ENCODE measurements at places on chromosomes 12 and 14.

GRCh38 chr12:120737557-120738251 lies 12.1 kb downstream of the ACADS start:
- no peak for DNase-seq

DNA sequence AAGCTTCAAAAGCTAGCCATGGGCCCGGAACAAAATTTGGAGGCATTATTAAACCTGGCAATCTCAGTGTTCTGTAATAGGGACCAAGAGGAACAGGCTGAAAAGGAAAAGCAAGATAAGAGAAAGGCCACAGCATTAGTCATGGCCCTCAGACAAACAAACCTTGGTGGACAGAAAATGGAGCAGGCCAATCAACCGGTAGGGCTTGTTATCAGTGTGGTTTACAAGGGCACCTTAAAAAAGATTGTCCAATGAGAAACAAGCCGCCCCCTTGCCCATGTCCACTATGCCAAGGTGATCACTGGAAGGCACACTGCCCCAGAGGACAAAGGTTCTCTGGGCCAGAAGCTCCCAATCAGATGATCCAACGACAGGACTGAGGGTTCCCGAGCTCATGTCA lies 653.9 kb upstream of the TMEM132C start:
- DNase-seq: no peak

- DNase-seq: no peak
These were observed 89.4 kb downstream of the SUDS3 start for GRCh38 chr12:118465706-118466105.

DNA sequence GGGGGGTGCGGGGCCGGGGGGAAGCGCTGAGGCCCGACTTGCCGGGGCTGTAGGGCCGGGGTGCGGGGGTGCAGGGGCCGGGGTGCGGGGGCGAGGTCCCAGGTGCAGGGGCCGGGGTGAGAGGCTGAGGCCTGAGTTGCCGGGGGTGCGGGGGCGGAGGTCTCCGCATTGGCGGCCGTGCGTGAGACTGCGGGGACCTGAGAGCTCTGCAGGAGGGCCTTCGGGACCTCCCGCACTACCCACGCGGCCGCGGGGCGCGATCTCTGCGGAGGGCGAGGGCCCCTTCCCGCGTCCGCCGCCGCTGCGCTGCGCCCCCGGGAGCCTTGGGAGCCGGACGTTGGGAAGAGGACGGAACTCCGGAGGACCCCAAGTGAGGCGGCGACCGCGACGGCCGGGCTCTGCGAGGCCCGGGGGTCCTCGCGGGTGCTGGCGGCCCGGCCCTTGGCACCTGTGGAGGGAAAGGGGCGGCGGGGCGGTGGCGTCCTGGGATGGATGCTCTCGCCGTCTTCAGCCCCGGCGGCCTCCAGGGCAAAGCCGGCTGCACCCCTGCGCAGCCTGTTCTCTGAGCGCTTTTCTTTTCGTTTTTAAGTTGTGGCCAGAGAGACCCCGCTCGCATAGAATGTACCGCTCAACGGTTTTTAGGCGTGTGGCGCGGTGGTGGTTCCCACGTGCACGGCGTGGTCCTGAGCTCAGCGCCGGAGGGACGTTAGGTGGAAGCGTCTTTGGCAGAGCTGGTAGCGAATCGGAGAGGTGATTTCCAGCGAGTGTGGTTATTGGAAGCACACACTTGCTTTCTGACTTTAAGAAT lies 1.3 kb downstream of the PIWIL1 start:
- DNase-seq: no peak

GRCh38 chr12:41917181-41917580 lies 227.5 kb downstream of the GXYLT1 start:
- DNase-seq: no peak

- DNase-seq: no peak
These were observed 413.8 kb downstream of the BCL11B start for GRCh38 chr14:98858158-98858557.

- no peak for DNase-seq
These were observed 30.5 kb downstream of the ALX1 start for GRCh38 chr12:85310456-85311076.

DNA sequence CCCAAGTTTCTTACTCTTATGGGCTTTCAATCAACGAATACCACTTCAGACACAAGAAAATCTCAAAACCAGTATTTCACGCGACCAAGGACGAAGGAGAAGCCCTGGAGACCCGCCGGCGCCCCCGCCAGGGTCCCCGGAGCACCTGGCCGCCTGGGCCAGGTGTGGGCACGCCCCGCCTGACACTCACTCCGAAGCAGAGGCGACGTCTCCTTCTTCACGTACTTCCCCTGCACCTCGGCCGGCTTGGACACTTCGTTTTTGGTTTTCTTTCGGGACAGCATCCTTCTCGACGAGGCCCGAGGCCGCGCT lies 466 bp downstream of the SAV1 start:
- no peak for DNase-seq

GRCh38 chr14:94398182-94398479 lies 9.7 kb upstream of the SERPINA1 start:
- no peak for DNase-seq

DNA sequence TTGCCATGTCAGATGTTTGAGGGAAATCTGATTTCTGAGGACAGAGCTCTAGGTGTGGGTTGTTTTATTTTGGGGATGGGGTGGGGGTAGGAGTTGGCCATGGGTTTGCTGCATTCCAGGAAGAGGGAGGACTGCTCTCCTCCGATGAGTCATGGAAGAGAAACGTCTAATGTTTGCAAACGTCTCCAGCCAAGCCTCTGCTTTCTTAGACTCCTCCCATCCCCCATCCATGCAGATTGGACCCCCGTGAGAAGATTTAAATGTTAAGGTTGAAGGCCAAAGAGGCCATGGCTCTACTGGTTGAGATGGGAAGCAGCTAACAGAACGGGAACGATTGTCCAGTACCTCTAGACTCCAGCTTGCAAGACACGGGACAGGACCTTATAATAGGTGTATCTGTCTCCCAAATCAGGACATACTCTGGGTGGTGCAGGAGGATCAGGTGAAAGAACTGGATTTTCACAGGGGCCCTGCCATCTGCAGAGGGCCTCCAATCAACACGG lies 11.4 kb upstream of the ATP2A2 start:
- no peak for DNase-seq

GRCh38 chr14:51564986-51565604 lies 86.6 kb upstream of the FRMD6 start:
- no peak for DNase-seq

GRCh38 chr12:76202621-76203020 lies 118.1 kb upstream of the NAP1L1 start:
- no peak for DNase-seq

- no peak for DNase-seq
These were observed 791 bp downstream of the TMEM233 start for GRCh38 chr12:119594399-119594730.

GRCh38 chr12:132186857-132187620 lies 42.8 kb downstream of the NOC4L start:
- no peak for DNase-seq

DNA sequence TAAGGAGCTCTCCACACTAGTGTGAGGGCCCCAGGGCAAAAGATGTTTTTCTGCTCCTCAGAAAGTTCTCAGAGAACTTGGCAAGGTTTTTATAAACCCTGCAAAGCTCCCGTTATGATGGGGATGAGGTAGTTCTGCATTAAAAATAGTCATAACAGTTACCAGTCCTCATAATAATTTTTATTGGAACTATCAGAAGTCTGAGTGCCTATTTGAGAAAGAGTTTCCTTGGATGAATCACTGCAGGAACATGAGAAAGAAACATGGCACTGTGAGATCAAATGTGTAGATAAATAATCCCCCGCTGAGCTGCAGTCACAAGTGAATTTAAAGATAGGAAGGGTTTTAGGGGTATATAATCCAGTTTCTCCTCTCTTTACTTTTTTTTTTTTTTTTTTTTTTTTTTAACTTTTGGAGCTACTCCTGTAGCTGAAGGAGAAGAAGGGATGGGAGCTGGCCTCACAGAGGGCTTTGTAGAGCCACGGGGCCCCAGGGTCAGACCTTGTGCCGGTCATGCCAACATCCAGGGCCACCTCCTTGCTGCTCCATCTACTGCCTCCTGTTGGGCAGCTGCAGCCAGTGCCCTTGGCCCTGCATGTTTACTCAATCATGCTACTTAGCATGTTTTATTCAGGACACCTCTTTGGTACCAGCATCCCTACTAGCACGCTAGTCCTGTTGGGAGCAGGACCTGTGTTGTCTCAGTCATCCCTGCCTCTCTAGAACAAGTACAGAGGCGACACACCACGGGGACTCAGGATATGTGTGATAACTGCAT lies 39.5 kb downstream of the EVL start:
- no peak for DNase-seq

- no peak for DNase-seq
These were observed 184.7 kb downstream of the TMX1 start for GRCh38 chr14:51424561-51425251.

- no peak for DNase-seq
These were observed 211.1 kb upstream of the SFSWAP start for GRCh38 chr12:131499864-131500190.

DNA sequence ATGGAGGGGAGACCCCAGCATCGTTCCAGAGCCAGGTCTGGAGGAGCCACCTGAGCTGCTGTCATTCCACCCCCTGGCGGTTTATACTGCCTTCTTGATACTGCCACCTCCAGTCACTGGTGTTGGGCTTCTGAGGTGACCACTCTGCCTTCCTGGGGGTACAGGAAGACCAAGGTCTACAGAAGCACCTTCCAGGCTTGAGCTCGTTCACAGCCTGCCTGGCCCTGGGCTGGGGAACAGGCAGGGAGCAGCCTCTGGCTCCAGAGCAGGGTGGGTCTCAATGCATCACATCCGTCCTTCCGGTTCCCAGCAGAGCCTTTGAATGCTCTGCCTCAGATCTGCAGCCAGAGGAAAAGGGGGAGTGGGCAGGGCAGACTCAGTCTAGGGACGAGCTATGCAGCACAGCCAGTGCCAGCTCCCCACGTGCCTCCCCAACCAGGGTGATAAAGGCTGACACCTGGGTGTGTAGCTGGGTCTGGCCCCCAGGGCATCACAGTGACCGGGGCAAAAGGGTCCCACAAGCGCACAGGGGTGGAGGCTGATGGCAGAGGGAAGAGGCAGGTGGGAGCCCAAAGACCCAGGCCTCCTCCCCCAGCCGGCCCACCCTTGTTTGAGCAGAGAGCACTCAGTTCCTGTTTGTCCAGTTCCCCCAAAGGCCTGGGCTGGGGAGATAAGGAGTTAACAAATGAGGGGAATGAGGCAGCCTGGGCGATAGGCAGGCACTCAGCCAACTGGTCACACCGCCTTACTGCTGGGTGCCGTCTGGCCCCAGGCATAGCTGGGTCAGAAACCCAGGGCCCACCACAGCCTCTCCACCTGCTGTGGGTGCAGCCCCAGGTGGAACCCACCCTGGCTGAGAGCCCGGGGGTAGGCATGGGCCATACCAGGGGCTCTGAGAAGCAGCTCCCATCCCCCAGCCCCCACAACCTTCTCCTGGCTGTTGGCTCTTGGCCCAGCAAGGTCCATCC lies 17.1 kb downstream of the DEGS2 start:
- DNase-seq: no peak

DNA sequence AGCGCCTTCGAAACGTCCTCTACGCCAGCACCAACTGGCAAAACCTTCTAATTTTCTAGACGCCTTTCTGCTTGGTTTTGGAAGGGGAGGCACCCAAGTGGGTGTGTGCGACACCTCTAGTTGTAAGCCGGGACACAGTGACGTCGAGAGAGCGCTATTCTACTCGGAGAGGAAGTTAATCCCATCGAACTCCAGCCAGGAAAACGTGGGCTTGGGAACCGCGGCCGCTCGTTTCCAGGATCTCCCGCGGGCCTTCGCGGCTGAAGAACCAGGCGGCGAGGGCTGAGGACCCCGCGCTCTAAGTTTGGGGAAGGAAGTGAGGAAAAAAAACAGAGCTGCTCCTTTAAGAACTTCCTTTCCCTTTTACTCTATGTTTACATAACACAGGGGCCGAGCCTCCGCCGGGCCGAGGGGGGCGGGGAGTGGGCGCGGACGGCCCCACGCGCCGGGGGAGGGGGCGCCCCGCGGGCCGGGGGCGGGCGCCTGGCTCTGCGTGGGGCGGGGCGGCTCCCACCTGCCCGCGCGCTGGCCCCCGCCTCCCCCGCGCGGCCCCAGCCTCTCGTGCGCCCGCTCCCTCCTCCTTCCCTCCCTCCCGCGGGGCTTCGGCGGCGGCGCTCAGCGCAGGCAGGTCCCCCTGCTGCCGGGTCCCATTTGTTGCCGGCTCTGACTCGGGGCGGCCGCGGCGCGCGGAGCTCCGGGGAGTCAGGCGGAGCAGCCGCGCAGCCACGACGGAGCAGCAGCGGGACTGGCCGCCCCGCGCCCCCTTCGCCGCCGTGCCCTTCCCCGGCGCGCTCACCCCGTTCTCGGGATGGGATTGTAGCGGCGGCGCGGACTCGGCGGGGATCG lies at the start of gene PELI2:
Gene PELI2 (plus strand): TSS at position 647 of the 846 bp plus-strand sequence. CDS start 250 bp downstream, outside the sequence.
- DNase-seq: peak; percentile 53

- no peak for DNase-seq
These were observed 607 bp downstream of the OS9 start for GRCh38 chr12:57694459-57695019.

GRCh38 chr14:69105326-69105725 lies 47.6 kb downstream of the DCAF5 start:
- DNase-seq: no peak

DNA sequence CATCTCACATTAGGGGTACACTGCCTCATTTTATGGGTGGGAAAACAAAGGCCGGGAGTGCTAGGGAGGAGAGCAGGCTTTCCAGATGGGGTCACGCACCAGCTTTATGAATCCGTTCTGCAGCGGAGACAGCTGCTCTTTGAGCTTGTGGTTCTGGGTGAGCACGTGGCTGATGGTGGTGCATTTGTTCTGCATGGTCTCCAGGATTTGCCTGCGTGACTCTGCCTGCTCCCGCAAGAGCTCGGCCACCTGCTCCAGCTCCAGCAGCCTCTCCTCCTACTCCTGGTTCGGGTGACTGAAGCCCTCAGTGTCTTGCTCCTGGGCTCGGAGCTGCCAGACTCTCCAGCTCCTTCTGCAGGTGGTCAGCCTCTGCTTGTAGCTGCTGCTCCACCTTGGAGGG lies 23.6 kb upstream of the BLTP3B start:
- DNase-seq: no peak

GRCh38 chr14:105882626-105883025 lies 356.2 kb downstream of the TMEM121 start:
- no peak for DNase-seq

GRCh38 chr14:59585891-59586554 lies 9.4 kb upstream of the CCDC175 start:
- no peak for DNase-seq

GRCh38 chr14:46820291-46820690 lies 168.7 kb upstream of the RPL10L start:
- no peak for DNase-seq

- DNase-seq: no peak
These were observed 85.9 kb downstream of the TTC8 start for GRCh38 chr14:88910386-88910785.

DNA sequence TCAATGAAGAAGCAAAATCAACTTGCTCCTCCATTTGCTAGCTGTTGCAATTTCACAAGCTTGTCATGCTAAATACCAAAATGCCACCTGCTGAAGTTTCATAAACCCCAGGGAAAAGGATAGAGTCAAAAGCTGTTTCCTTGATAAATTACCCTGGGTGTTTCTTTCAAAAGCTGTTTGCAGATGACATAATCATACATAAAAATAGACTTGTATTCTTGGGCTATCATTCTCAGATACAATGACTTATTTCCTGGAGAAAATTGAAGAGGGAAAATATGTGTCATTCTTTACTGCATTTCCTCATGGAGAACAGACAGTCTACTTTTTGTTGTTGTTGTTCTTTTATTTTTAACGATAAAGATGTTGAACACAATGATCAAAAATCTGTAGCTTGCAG lies 119.2 kb downstream of the GALC start:
- DNase-seq: no peak

Data from stimulated activated CD8-positive, alpha-beta memory T cell treated with anti-CD3 and anti-CD28 coated beads, Interleukin-4, amount 100 ng/mL, for 1 hour (primary cell).